ENCODE measurements at places on chromosomes 4 and X.

DNA sequence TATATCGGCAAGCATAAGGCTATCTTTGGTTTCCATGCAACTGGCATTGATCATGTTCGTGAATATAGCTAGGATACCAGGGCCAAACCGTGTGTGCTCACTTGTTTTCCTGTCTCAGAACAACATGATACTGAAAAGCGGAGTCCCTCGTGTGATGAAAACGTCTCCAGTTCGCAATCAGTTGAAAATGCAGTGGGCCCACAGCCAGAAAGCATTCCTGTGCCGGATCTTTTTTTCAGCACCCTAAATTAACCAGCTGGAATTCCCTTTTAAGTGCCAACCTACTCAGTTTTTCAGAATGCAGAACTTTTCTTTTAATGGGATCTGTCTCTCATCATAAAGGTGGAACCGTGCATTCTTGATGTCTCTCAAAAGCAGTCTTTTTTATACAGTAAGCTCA lies 130.8 kb upstream of the FRG1 start:
- no peak for DNase-seq

GRCh38 chr4:176897226-176897625 lies 104.5 kb upstream of the VEGFC start:
- no peak for DNase-seq

DNA sequence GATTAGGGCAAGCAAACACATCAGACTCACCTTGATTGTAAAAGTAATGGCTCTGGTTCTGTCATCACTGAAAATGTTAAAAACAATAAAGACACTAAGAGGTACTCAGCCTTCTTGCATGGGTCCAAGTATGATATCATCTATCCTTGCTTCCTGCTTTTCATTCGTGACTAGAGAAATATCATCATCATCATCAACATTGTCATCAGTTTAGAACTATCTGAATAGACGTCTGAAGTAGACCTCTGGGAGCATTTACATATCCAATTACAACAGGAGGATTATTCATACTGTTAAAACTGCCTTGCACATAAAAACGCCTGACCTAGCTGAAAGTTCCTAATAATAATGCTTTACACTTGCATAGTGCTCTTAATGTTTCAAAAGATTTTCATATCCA lies 9.8 kb upstream of the FRAS1 start:
- DNase-seq, result no peak

DNA sequence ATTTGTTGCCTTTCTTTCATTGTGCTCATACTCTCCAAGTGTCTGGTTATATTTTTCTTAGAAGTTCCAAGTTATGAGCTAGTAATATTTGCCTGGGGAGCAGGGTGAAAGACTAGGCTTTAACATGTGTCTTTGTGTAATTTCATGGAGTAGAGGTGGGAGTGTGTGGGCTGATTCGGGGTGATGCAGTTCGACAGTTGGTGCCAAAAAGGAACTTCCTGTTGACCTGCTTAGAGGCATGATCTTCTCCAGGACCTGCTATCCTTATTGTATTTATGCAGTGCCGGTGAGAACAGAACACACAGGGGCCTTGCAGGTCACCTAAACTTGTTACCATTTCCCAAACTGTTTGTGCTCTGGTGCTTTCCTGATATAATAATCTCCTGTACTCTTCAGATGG lies 21.2 kb downstream of the USP53 start:
- no peak for DNase-seq

- DNase-seq, result no peak
Observed at GRCh38 chrX:20144491-20144890, 2.9 kb upstream of the EIF1AX start.

DNA sequence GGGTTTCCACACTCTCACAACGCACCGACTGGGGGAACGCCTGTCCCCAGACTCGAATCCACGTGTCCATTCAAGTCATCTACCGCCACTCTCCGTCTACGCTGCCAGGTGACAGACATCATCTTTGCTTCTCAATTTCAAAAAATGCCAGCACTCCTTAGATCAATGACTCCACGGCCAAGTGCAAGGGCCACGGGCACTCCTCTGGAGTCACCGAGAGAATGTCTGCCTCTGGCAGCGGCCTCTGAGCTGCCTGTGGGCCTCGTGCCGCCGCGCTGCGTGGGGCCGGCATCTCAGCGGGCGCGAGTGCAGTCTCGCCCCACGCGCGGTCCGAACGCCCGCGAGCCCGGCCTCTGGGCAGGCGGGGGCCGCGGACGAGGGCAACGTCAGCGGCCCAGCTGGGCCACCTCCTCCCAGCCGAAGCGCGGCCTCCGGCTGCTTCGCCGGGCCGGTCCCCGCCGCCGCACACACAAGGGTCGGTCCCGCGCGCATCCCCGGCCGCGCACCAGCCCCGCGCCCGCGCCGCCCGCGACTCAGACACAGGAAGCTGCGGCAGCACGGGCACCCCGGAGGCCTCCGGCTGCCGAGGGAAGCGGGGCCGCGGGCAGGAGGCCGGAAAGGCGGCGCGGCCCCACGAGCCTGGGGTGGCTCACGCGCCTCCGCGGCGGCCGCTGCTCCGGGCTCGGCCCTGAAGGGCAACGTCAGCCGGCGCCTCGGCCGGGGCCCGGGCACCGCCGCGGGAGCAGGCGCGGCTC lies 450 bp downstream of the ACSL1 start:
- peak; percentile 22 for DNase-seq

- DNase-seq, result no peak
Observed at GRCh38 chr4:153676486-153676885, 7.6 kb upstream of the TLR2 start.

DNA sequence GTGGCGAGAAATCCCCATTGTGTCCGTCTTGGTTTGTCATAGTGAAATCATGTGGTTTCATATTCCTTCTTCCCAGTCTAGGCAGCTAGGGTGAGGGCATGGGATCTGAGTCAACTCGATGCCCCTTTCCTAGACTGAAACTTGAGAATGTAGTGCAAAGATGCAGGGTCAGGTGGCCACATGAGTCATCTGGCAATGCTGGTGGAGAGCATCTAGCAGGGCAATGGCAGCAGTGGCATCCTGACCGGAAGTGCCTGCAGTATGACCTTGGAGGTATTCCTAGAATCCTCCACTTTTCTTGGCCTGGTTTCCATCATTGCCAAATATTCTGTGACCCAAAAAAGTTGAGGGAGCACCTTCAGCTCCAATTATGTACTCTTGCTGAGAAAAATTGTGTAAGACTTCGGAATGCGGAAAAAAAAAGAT lies 39.1 kb upstream of the TMEM184C start:
- no peak for DNase-seq

DNA sequence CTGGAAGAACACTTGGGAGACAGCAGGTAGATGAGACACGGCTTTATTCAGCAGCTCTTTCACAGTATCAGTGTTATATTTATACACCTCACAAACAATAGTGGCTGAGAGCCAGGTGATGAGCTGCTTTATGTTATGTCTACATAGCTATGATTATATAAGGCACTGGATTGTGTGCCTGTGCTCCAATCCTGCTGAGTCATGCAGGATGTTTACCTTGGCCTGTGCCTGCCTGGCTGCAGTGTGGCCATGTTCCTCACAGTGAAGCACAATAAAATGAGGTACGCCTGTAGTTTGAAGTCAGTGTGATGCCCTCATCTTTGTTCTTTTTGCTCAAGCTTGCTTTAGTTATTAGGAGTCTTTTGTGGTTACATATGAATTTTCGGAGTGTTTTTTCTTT lies 31.3 kb downstream of the CXCL13 start:
- peak; percentile 72 for DNase-seq

GRCh38 chrX:147933815-147934214 lies 22.1 kb downstream of the FMR1 start:
- no peak for DNase-seq

DNA sequence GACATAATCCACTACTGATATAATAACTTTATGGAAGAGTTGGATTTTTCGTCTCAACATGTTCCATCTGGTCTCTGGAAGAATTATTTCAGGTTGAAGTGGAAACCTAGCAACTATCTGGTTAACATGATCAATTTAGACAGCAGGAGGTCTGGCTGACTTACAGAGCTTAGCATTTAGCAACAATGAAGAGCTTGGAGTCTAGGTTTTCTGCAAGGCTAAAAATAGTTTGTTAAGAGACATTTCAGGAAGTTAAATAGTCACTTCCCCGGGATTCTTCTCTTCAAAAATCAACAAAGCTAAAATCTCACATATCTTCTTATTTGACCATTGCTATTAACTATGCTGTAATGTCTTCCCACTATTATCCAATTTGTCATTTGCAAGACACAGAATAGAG lies 418.6 kb upstream of the DIPK2B start:
- DNase-seq, result no peak

GRCh38 chr4:12123707-12124106 lies 695.0 kb upstream of the HS3ST1 start:
- no peak for DNase-seq

- DNase-seq, result no peak
Observed at GRCh38 chr4:47278631-47279030, 184.9 kb downstream of the COMMD8 start.

GRCh38 chr4:178306565-178306964 lies 864.3 kb upstream of the AGA start:
- no peak for DNase-seq

GRCh38 chr4:103197765-103198110 lies 405 bp downstream of the CENPE start:
- no peak for DNase-seq

- peak; percentile 64 for DNase-seq
Observed at GRCh38 chr4:8051644-8052043, 107.0 kb downstream of the ABLIM2 start.

GRCh38 chr4:163673848-163674697 lies 179.6 kb downstream of the TMA16 start:
- no peak for DNase-seq

- no peak for DNase-seq
Observed at GRCh38 chr4:149166876-149167275, 648.8 kb downstream of the IQCM start.

DNA sequence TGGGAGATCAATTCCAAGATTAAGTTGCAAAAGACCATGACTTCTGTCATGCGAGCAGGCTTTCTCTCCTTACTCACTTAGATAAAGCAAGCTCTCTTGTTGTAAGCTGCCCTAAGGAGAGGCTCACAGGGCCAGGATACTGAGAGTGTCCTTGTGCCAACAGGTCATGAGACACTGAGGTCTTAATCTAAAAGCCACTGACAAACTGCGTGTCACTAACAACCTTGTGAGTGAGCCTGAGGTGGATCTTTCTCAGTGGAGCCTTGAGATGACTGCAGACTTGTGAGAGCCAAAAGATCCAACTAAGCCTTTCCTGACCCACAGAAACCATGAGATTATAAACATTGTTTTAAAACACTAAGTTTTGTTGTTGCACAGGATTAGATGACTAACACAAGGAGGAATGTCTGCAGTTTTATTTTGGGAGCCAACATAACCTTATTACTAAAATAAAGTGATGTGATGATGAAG lies 170.5 kb downstream of the SLC39A8 start:
- no peak for DNase-seq

GRCh38 chr4:48799157-48799556 lies 19.1 kb upstream of the FRYL start:
- DNase-seq, result no peak

DNA sequence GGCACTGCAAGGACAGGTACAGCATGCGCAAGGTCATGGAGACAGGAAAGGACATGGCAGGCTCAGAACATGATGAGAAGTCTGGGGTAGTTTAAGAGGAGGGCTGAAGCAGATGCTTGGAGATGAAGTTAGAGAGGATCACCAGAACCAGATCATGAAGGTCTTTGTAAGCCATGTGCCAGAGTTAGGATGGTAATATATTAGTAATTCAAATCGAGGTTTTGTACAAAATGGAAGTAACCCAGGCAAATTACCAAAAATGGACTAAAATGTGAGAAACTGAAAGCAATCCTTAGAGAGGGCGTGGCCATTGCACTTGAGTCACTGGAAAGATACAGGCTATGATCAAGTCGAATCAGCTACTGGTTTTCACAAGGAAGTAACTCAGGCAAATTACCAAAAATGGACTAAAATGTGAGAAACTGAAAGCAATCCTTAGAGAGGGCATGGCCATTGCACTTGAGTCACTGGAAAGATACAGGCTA lies 13.5 kb downstream of the RXFP1 start:
- DNase-seq, result no peak

DNA sequence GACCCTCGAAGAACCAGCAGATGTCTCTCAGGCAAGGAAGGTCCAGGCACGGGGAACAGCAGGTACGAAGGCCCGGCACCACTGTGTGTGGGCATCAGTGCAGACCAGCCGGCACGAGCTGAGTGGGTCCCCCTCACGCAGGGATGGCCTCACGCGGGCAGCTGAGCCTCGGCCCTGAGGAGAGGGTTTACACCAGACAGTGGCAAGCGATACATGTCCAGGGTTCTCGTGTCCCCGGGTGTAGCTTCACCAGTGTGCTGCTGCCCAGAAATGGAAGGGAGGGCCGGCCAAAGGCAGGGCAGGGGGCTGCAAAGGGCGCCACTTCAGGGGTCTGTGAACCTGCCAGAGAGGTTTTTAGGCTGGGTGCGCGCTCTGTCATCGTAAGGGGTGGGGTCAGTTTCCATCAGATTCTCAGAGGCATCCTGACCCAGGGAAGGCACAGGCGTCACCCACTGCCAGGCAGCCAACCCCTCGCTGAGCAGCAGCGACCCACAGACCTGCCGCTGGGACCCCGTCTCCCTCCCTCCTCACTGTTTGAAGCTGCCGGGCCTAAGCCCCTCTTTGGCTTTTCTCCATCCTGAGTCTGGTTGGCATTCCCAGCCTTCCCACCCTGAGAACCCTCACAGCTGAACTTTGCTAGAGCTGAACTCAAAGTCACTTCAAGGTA lies 107.0 kb downstream of the CPZ start:
- no peak for DNase-seq

GRCh38 chr4:26325191-26325590 lies 4.4 kb downstream of the RBPJ start:
- DNase-seq, result no peak

GRCh38 chr4:174408841-174409552 lies 113.3 kb downstream of the HPGD start:
- no peak for DNase-seq

GRCh38 chr4:121187206-121187605 lies 23.1 kb upstream of the TNIP3 start:
- no peak for DNase-seq

DNA sequence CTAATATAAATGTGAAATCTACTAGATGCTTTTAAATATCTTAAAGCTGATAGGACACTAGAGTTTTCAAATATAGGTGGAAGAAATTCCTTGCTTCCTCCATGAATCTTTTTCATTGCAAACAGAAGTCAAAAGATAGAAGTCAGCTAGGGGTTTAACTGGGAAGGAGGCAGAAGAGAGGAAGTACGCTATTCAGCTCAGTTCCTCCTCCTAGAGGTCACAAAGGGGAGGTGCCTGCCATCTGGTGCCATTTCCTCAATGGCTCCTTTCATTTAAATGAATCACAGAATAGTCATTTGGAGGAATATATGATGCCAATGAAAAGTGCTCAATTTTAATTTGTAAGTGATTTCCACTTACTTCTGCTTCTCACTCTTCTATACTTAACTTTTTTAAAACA lies 8.5 kb downstream of the COL25A1 start:
- DNase-seq, result no peak

- no peak for DNase-seq
Observed at GRCh38 chr4:75920327-75920726, 18.1 kb upstream of the PPEF2 start.

GRCh38 chrX:136909706-136910564 lies 29.4 kb upstream of the RBMX start:
- DNase-seq, result peak; percentile 69
